CD4-positive, alpha-beta memory T cell (primary cell): ENCODE measurements at places on chromosomes 6 and 20.

- H3K27me3 ChIP-seq: no peaks in the 10 kb centered on the region
- no peak for DNase-seq
- H3K27ac ChIP-seq: no peak overlapping the region
- no peaks in the 10 kb centered on the region for H3K36me3 ChIP-seq
- no peak overlapping the region for H3K4me3 ChIP-seq
Measured at GRCh38 chr6:44788387-44788981, 401.0 kb downstream of the CDC5L start.

- H3K27me3 ChIP-seq: no peaks in the 10 kb centered on the region
- no peak for DNase-seq
- H3K4me3 ChIP-seq: no peak overlapping the region
- H3K27ac ChIP-seq: no peak overlapping the region
- H3K4me1 ChIP-seq: no peaks in the 10 kb centered on the region
Measured at GRCh38 chr6:33957892-33958525, 154.2 kb upstream of the MLN start.

DNA sequence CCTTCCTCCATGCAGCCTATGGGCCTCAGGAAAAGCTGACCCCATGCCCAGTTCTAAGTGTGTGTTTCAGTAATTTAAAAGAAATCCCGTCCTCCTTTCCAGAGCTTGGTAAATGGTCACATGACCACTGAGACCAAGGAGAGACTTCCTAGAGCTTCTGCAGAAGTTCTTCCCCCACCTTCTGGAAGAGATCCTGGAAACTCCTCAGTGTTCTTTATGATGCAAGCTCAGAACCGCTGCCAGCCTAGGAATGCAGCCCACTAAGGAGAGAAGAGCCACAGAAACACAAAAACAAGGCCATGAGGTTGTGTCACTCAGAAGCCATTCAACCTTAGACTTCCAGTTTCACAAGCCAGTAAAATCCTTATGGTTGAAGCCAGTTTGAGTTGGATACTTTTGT is 348.4 kb downstream of the TPBG start:
- no peak overlapping the region for H3K27ac ChIP-seq
- H3K4me3 ChIP-seq: no peak overlapping the region
- DNase-seq: no peak

GRCh38 chr20:49597825-49598395 is 30.0 kb upstream of the PTGIS start:
- DNase-seq: no peak
- peaks cover 36% of the 10 kb centered on the region for H3K4me1 ChIP-seq
- H3K36me3 ChIP-seq: no peaks in the 10 kb centered on the region
- H3K27ac ChIP-seq: no peak overlapping the region
- H3K4me3 ChIP-seq: no peak overlapping the region

DNA sequence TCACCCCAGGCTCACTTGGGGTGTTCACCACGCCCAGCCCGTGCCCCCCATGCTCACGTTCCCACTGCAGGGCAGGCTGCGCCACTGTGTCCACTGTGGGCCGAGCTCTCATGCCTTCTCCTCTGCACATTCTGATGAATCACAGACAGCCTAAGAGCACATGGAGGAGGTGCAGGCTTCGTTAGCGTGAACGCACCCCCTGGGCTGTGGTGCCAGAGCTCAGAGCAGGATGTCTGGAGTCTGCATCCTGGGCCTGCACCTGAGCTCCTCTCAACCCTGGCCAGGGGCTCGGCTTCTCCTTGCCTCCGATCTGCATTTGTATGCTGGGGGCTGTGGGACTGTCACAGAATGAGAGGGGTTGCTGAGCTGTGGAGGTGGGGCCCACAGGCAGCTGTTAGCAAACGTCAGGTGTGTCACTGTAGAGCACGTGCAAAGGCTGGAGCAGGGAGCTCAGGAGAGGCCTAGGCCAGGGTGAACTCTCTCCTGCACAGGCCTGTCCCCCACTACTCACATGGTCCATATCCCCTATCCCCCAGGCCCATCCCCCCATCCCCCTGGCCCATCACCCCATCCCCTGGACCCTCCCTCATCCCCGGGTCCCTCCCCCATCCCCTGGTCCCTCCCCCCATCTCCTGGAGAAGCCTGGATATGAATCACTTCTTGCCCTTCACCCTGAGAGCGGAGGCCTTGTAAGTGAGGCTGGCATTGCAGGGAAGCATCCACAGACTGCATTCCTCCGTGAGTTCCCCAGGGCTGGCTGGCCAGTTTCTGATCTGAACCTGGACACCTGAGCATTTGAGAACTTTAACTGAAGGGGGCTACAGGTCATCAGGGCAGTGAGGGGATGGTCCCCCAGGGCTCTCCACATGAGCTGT is 309.5 kb downstream of the TAF4 start:
- H3K27me3 ChIP-seq: no peaks in the 10 kb centered on the region
- H3K27ac ChIP-seq: no peak overlapping the region
- no peaks in the 10 kb centered on the region for H3K36me3 ChIP-seq
- no peak for DNase-seq

DNA sequence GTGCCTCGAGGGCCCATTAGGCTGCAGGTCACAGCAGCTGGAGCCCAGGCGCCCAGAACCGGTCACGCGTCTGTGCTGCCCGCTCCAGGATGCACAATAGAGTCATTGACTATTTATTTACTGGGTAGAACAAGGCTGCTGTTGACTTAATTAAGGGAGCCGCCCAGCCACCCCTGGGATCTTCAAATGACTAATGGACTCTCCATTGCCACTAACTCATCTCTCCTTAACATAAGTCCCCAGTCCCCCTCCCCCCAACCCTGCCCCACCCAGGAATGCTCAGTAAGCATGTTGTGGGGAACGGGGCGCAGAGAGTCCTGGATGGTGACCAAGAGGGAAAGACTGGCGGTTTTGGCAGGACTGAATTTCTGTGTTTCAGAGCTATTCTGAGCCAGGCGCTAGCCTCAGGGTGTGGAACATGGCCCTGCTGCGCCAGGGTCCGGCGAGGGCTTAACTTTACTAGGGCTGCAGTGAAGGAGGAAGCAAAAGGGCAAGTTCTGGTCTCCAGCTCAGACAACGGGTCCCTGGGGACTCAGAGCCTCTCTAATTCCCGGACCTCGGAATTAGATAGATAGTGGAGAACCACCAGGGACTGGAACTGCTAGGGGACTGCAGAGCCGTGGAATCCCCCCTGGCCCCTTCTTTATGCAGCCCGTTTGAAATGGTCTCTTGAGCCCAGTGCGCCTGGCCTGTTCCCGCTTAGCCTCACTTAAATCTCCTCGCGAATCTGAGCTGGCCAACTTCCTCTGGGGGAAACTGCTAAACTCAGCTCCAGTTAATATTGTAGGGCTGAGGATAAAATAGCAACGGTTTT is 1.5 kb upstream of the GRIK2 start:
- peaks cover 8% of the 10 kb centered on the region for H3K27me3 ChIP-seq
- H3K4me3 ChIP-seq: no peak overlapping the region
- H3K27ac ChIP-seq: no peak overlapping the region
- H3K36me3 ChIP-seq: no peaks in the 10 kb centered on the region
- DNase-seq: no peak

GRCh38 chr6:11113038-11113437 is 1.5 kb upstream of the ERVFRD-1 start:
- H3K4me3 ChIP-seq: no peak overlapping the region
- H3K4me1 ChIP-seq: peaks cover 16% of the 10 kb centered on the region

DNA sequence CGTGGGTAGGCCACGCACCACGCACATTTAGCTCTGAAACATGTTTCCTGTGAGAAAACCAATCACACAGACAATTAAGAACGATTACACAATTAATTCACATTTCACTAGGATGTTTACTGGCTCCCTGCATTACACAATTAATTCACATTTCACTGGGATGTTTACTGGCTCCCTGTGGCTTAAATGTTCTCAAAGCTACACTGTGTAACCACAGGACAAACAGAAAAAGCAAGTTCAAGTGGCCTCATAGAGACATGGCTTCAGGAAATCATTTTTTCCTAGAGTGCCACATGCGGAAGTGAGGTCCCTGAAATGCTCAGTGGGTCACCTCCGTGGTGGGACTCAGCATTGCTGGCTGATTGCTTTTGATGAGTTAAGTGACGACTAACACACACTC is 61.7 kb upstream of the XRN2 start:
- no peak overlapping the region for H3K27ac ChIP-seq
- no peaks in the 10 kb centered on the region for H3K4me1 ChIP-seq
- no peaks in the 10 kb centered on the region for H3K27me3 ChIP-seq
- DNase-seq: no peak

GRCh38 chr6:170074907-170075306 is 216.0 kb downstream of the DLL1 start:
- H3K27ac ChIP-seq: no peak overlapping the region
- H3K4me1 ChIP-seq: no peaks in the 10 kb centered on the region
- H3K27me3 ChIP-seq: no peaks in the 10 kb centered on the region
- no peak for DNase-seq

- H3K36me3 ChIP-seq: peaks cover 30% of the 10 kb centered on the region
- no peaks in the 10 kb centered on the region for H3K27me3 ChIP-seq
- DNase-seq: no peak
- no peaks in the 10 kb centered on the region for H3K4me1 ChIP-seq
Measured at GRCh38 chr6:170404036-170404435, 97.5 kb downstream of the FAM120B start.

- H3K27me3 ChIP-seq: no peaks in the 10 kb centered on the region
- no peak overlapping the region for H3K4me3 ChIP-seq
- no peak overlapping the region for H3K27ac ChIP-seq
Measured at GRCh38 chr20:49375170-49375569, 97.3 kb upstream of the ZNFX1 start.

DNA sequence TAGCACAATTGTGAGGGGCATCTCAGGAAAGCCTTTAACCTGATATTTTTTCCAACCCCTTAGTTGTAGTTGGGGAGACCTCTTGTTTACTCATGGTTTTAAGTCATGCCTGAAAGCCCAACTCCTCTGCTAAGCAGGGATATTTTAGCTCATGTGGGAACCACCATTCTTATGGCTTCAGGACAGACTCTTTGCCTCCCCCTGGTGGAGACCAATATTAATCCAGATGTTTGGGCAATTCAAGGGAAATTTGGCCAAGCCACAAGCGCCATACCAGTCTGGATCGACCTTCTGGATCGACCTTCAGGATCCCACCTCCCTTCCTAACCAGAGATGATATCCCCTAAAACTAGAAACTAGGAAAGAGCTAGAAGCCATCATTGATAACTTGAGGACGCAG is 211.2 kb downstream of the C6orf118 start:
- no peak overlapping the region for H3K27ac ChIP-seq
- no peak for DNase-seq
- H3K4me1 ChIP-seq: no peaks in the 10 kb centered on the region
- no peaks in the 10 kb centered on the region for H3K36me3 ChIP-seq

- DNase-seq: no peak
- H3K4me3 ChIP-seq: peak overlapping the region; percentile 71
- H3K4me1 ChIP-seq: peaks cover 21% of the 10 kb centered on the region
- H3K27ac ChIP-seq: peak overlapping the region; percentile 88
- H3K36me3 ChIP-seq: peaks cover 12% of the 10 kb centered on the region
Measured at GRCh38 chr20:38748861-38749149, 545 bp downstream of the ACTR5 start.

- DNase-seq: peak; percentile 63
- H3K27me3 ChIP-seq: no peaks in the 10 kb centered on the region
- H3K4me1 ChIP-seq: peaks cover 65% of the 10 kb centered on the region
- peaks cover 21% of the 10 kb centered on the region for H3K36me3 ChIP-seq
Measured at GRCh38 chr6:33418690-33419291, 884 bp upstream of the CUTA start.

DNA sequence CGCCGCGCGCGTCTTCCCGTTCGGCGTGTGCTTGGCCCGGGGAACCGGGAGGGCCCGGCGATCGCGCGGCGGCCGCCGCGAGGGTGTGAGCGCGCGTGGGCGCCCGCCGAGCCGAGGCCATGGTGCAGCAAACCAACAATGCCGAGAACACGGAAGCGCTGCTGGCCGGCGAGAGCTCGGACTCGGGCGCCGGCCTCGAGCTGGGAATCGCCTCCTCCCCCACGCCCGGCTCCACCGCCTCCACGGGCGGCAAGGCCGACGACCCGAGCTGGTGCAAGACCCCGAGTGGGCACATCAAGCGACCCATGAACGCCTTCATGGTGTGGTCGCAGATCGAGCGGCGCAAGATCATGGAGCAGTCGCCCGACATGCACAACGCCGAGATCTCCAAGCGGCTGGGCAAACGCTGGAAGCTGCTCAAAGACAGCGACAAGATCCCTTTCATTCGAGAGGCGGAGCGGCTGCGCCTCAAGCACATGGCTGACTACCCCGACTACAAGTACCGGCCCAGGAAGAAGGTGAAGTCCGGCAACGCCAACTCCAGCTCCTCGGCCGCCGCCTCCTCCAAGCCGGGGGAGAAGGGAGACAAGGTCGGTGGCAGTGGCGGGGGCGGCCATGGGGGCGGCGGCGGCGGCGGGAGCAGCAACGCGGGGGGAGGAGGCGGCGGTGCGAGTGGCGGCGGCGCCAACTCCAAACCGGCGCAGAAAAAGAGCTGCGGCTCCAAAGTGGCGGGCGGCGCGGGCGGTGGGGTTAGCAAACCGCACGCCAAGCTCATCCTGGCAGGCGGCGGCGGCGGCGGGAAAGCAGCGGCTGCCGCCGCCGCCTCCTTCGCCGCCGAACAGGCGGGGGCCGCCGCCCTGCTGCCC is 1.1 kb downstream of the SOX4 start:
- H3K27me3 ChIP-seq: peaks cover 48% of the 10 kb centered on the region
- H3K27ac ChIP-seq: no peak overlapping the region
- H3K4me1 ChIP-seq: peaks cover 32% of the 10 kb centered on the region
- peak; percentile 26 for DNase-seq
- no peaks in the 10 kb centered on the region for H3K36me3 ChIP-seq
- peak overlapping the region; percentile 51 for H3K4me3 ChIP-seq

DNA sequence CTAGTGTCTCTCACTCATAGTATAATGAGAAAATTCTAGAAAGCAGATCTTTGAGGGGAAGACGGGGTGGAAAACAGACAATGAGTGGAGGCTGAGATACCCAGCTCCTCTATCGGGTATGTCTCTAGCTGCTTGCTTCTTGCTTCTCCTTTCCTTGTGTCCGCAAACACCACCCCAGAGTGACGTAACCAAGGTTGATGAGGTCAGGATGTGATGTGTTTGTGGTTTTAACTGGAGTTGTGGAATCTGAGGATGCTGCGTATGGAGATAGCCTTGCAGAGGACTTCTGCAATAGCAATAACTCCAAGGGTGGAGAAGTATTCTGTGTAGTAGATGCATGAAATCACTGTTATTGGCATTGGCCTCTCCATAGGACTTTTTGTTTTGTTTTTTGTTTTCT is 132.7 kb upstream of the IFNGR1 start:
- H3K27me3 ChIP-seq: no peaks in the 10 kb centered on the region
- no peak for DNase-seq
- H3K4me1 ChIP-seq: peaks cover 15% of the 10 kb centered on the region
- no peak overlapping the region for H3K27ac ChIP-seq
- no peaks in the 10 kb centered on the region for H3K36me3 ChIP-seq

- H3K4me3 ChIP-seq: peak overlapping the region; percentile 68
- H3K27me3 ChIP-seq: no peaks in the 10 kb centered on the region
- H3K27ac ChIP-seq: peak overlapping the region; percentile 88
- no peak for DNase-seq
Measured at GRCh38 chr6:33324125-33324524, 6.6 kb upstream of the ZBTB22 start.

- H3K36me3 ChIP-seq: no peaks in the 10 kb centered on the region
- no peaks in the 10 kb centered on the region for H3K27me3 ChIP-seq
- H3K4me3 ChIP-seq: no peak overlapping the region
- H3K4me1 ChIP-seq: peaks cover 4% of the 10 kb centered on the region
- H3K27ac ChIP-seq: no peak overlapping the region
Measured at GRCh38 chr6:41581381-41581991, 35.3 kb downstream of the FOXP4 start.

- no peaks in the 10 kb centered on the region for H3K36me3 ChIP-seq
- no peak for DNase-seq
- H3K27ac ChIP-seq: no peak overlapping the region
- H3K4me1 ChIP-seq: no peaks in the 10 kb centered on the region
- H3K4me3 ChIP-seq: no peak overlapping the region
Measured at GRCh38 chr6:22545051-22545450, 24.3 kb upstream of the HDGFL1 start.

- H3K4me3 ChIP-seq: no peak overlapping the region
- H3K4me1 ChIP-seq: no peaks in the 10 kb centered on the region
Measured at GRCh38 chr20:42790111-42790510, 399.6 kb downstream of the PTPRT start.
